ENCODE measurements at places on chromosomes 2 and 18.

GRCh38 chr18:63774511-63774910 is 707 bp upstream of the SERPINB7 start:
- no peak for DNase-seq

DNA sequence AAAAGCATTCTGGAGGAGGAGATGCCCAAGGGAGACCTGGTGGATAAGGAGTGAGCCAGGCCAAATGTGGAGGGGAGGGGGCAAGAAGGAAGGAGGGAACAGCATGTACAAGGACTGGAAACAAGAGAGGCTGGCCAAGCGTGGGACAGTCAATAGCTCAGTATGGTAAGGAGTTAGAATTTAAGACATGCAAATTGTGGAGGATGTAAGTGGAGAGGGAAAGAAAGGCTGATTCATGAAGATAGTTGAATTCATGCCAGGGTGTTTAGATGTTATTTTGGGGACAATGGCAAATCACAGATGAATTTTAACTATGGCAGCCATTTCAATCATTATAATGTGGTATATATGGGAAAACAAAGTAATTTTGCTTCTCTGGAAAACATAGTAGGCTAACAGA is 462.3 kb downstream of the MEIS1 start:
- no peak for DNase-seq

- no peak for DNase-seq
Measured at GRCh38 chr2:20005067-20005627, 7.3 kb downstream of the MATN3 start.

DNA sequence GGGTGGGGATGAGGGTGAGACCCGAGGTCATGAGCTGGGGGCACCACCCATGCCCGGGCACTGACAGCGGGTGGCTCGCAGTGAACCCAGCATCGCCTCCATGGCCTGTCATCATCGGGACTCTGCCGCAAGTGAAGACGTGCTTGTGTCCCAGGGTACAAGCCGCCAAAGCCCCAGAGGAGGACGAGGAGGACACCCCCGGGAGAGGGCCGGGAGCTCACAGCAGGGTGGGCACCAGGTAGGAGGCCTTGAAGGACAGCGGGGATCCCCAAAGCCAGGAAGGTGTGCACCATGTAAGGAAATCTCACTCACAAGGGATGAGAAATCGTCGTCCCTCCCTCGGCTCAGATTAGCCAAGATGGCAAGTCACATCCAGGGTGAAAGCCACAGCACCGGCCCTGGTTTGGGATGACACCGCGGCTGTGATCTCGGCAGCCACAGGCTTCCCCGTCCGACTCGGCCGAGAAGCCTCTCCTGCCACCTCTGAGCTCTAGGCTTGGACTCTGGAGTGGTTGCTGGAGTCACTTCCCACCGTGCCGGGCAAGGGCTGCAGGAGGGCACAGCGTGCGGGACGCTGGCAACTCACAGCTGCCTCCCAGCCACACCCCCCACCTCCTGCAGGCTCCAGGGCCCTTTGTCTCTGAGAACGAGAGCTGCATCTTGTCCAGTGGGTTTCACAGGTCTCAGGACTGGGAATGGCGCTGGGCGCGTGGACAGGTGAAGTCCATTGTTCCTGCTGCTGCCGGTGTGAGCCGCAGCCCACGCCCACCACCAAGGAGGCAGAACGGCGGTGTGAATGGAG is 81.6 kb upstream of the CTDP1 start:
- DNase-seq, result no peak

- peak; percentile 94 for DNase-seq
Measured at GRCh38 chr2:13543550-13543949, 826.8 kb downstream of the TRIB2 start.

GRCh38 chr2:196059491-196059960 is 9.1 kb downstream of the DNAH7 start:
- DNase-seq, result no peak

GRCh38 chr18:77321823-77322805 is 72.5 kb downstream of the GALR1 start:
- DNase-seq, result peak; percentile 8

- peak; percentile 67 for DNase-seq
Measured at GRCh38 chr2:174748948-174749347, 15.3 kb downstream of the CHRNA1 start.

- no peak for DNase-seq
Measured at GRCh38 chr2:26540306-26540705, 62.4 kb upstream of the OTOF start.

- no peak for DNase-seq
Measured at GRCh38 chr2:143953451-143954030, 566.4 kb downstream of the ZEB2 start.

DNA sequence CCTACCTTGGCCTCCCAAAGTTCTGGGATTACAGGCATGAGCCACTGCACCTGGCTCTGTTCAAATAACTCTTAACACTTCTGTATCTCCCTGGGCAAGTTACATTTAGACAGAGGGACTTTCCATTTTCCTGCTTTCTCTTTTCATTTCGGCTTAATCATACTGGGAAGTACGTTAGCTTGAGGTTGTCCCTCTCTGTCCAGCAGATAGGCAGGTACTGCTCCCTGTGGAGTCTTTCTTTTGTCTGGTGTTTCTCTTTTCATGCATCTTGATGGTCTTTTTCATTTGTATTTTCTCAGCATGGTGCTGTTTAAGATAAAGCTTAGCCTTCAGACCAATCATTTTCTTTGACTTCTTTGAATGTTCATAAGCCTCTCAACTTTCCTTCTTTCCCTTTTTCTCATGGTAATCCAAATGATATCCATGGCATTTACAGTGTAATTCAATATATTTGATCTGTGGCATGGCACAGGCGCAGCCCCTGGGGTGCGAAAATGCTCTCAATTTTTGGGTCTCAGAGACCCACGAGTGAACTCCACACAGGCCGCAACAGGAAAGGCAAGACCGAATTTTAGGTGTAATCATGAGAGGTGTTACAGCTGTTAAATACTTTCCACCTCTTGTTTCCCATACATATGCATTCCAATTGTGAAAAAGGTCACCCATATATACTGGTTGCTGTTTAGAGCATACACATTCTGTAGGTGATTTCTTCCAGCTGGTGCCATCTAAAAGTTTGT is 99.9 kb upstream of the MYO3B start:
- no peak for DNase-seq

DNA sequence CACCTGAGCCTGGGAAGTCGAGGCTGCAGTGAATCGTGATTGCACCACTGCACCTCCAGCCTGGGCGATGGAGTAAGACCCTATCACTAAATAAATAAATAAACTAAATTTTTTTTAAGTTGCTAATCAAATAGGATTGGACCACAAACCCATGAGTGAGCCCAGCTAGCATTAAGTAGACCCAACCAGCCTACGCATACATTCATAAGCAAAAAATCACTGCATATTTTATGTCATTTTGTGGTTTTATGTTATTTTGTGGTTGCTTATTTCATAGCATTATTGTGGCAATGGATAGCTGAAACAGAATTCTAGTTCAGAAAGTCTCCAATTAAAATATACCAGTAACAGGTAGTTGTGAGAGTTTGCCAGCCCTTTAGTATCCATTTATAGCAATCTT is 29.1 kb upstream of the ZC3H15 start:
- no peak for DNase-seq

- no peak for DNase-seq
Measured at GRCh38 chr2:142033393-142033792, 97.4 kb downstream of the LRP1B start.

DNA sequence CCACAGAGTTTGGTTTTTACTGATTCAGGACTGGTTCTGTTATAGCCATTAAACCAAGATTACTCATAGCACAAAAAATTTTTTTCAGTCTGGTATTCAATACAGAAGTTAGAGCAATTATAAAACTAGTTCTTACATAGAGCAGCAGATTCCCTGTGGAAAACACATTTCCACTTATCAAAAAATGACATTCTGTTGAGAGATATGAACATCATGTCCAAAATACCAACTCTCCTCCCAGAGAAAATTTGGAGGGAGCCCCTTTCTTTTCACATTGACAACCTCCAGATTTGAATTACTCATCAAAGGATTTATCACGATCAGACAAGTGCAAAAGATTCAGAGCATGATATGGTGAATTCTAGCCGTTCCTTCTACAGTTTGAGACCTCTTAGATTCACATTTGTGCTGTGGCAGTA is 126.8 kb upstream of the SERPINE2 start:
- DNase-seq, result no peak

DNA sequence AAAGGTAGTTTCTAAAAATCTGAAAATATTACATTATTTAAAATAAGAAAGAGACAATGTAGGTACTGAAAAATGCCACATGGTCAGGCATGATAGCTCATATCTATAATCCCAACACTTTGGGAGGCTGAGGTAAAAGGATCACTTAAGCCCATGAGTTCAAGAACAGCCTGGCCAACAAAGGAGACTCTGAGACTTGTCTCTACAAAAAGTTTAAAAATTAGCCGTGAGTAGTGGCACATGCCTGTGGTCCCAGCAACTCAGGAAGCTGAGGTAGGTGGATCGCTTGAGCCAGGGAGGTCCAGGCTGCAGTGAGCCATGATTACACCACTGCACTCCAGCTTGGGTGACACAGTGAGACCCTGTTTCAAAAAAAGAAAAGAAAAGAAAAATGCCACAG is 21.8 kb downstream of the ATAD2B start:
- peak; percentile 31 for DNase-seq

DNA sequence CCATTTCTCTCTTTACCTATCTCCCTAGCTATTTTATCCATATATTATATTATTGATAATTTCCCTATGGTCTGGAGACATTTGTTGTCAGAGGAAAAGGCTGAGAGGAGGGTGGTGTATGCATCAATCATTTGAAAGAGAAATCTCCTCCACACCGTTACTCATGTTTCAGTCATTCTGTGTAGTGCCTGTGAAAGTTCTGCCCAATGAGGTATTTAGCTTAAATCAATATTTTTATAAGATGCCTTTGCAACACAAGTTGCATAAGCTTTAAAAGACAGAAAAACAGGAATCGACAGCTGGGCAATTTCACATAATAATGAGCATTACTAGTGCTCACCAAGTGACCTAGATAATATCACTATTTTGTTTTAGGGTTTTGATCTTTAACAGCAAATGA is 363.7 kb upstream of the FSIP2 start:
- no peak for DNase-seq

- no peak for DNase-seq
Measured at GRCh38 chr2:13015532-13016320, 299.0 kb downstream of the TRIB2 start.

- peak; percentile 60 for DNase-seq
Measured at GRCh38 chr2:129396980-129397599, 582.4 kb upstream of the RAB6C start.
